ENCODE measurements at places on chromosomes 2 and 18.

GRCh38 chr18:74489676-74490075 lies 6.5 kb upstream of the CNDP2 start:
- no peak for DNase-seq

DNA sequence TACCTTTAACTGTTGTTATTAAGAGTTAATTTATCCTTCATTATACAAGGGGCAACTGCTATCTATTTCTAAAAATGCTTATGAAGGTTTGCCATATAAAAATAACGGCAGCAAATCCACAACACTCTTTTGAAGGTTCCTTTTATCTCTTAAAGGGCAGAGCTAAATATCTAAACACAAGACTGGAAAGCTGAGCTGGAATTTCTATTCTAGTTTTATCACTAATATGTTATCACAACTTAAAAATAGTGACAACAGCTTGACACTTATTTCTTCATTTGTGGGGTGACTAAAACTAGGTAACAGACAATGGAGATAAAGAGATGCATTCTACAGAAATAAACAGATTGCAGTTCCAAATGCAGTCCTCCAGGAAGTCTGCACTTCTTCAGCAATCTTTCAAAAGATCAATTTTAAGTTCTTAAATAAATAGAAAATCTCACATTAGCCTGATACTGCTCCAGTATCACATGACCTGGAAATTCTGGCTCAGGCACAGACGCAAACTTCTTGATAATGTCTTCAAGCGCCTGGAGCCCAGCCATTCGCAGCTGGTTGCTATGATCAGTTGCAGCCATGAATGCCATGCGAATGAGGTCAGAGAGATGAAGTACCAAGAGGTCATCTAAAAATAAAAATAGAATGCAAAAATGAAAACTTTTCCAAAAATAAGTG lies 54.0 kb upstream of the STRN start:
- DNase-seq, result no peak

- DNase-seq, result no peak
These were observed 66.4 kb upstream of the PKDCC start for GRCh38 chr2:41981417-41981816.

- DNase-seq, result no peak
These were observed 437.4 kb upstream of the SALL3 start for GRCh38 chr18:78542204-78542603.

- no peak for DNase-seq
These were observed 66.0 kb downstream of the EIPR1 start for GRCh38 chr2:3311601-3312000.

GRCh38 chr2:10478298-10478625 lies 30.1 kb upstream of the ODC1 start:
- DNase-seq, result no peak

GRCh38 chr2:165472922-165473321 lies 3.4 kb downstream of the CSRNP3 start:
- DNase-seq, result no peak

GRCh38 chr2:160994141-160995002 lies 165.9 kb upstream of the TANK start:
- DNase-seq, result peak; percentile 39

GRCh38 chr2:11676640-11677039 lies 6.6 kb upstream of the NTSR2 start:
- no peak for DNase-seq

DNA sequence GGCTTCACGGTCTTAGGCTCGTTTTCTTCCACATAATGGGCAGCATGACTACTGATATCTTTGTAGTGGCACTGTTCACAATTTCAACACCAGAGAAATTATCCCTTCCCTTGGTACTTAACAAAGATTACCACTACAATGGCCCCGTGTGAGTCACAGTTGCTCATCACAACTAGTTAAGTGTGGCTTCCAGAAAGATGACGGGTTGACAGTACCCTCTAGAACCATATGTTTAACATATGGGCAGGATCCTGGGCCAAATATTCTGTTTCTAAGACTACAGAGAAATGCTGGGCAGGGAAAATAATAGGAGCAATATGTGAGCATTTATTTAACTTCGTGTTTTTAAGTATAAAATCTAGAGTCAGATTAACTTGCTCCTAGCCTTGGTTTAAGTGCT lies 780.1 kb upstream of the LINC00305 start:
- no peak for DNase-seq

GRCh38 chr2:31736695-31737454 lies 156.1 kb upstream of the SRD5A2 start:
- DNase-seq, result no peak

DNA sequence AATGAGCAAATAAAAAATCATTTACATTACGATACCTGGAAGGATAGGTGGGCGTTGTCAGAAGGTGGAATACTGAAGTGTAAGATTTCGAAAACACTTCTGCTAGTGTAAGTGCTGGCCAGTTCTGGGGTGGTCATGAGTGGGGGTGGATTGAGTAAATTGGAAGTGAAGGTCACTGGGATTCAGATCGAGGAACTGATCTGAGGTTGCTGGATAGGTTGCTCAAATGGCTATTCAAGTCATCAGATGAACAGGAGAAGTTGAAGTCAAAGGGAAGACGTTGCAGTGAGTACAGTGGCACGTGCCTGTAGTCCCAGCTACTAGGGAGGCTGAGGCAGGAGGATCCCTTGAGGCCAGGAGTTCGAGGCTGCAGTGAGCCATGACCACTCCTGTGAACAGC lies 95.7 kb downstream of the MALT1 start:
- no peak for DNase-seq

DNA sequence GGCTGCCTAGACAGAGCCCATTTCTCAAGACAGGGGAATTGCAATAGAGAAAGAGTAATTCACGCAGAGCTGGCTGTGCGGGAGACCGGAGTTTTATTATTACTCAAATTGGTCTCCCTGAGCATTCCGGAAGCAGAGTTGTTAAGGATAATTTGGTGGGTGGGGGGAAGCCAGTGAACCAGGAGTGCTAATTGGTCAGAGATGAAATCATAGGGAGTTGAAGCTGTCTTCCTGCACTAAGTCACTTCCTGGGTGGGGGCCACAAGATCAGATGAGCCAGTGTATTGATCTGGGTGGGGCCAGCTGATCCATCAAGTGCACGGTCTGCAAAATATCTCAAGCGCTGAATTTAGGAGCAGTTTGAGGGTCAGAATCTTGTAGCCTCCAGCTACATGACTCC lies 84.8 kb downstream of the RTN4 start:
- DNase-seq, result no peak

DNA sequence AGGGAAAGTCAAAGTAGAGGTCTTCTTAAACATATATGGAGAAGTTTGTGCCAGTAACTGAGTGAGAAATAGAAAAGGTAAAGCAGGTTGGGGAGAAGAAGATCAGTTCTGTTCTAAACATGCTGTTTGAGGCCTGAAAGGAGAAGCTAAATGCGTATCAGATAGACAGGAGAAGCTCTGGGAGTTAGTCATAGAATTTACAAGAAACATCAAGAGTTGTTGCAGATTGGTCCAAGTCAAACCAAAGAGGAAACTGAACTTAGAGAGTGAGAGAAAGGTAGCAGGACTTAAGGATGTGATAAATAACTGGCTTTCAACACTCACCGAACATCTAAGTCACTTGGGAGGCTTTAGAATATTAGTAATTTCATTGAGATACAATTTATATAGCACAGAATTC lies 29.2 kb upstream of the CERS6 start:
- DNase-seq, result no peak

DNA sequence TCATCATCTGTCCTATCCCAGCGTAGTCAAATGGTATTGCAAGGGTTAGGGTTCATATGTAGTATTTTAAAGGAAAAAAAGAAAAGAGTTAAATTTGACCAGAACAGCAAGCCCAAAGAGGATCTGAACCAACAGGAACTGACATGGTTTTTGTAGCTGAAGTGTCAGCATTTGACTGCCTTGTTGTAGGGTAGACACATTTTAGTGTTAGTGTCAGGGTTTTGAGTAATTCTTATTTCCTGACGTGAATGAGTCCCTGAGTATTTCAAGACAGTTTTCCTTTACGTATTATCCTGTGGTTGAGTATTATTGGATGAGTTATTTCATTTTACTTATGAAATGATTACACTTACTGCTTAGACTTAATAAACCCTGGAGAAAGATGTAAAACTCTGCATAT lies 173.3 kb upstream of the ZEB2 start:
- DNase-seq, result no peak

DNA sequence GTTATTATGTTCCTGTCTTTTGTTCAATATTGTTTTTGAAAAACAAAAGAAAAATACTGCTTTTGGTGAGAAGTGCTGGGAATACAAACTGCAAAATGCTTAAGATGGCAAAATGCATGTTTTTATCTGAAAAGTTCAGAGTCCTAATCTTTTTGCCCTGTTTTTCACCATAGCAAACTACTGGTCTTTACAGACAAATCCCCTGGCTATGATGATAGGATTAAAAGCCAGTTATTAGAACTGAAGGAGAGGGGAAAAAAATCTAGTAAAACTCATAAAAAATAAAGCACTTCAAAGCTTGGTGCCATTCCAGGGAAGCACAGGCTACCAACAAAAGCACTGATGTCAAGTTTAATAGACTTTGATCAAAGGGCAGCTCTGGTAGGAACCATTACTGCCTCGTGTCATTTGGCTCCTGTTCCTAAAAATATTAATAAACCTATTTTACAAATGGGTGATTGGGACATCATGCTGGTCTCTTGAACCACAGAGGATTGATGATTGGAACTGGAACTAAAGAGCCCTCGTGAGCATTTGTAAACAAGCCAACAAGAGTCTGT lies 194.7 kb downstream of the RAB3GAP1 start:
- no peak for DNase-seq

DNA sequence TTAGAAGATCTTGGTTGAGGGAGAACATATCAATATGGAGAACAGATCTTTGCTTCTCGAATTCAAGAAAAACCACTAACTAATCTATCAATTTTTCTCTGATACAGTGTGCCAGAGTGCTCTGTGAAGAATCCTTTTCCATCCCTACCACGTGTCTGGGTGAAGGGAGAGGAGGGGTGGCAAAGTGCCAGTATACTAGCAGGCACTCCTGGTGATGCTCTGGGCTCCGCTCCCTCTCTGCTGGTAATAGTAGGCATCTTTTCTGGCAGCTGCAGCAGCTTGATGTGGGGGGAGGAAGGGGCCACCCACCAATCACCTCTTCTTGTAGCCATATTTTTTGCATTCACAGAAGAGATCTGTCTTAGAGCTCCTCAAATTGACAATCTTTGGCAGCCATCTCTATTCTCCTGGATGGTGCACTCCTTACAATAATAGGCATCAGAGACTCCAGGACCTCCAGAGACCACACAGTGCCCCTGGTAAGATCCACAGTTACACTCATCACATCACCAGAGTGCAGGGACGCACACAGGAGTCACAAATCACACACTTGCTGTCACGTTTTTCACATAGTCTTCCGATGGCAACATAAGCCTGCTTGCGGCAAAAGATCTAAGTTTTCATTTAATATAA lies 15.7 kb downstream of the STK39 start:
- no peak for DNase-seq

- DNase-seq, result no peak
These were observed 87.3 kb downstream of the MALT1 start for GRCh38 chr18:58758606-58759005.

- DNase-seq, result no peak
These were observed 111.4 kb downstream of the DCDC2C start for GRCh38 chr2:3814706-3815245.

GRCh38 chr2:37625156-37625555 lies 46.3 kb downstream of the CDC42EP3 start:
- no peak for DNase-seq

GRCh38 chr18:76126327-76126726 lies 368.7 kb downstream of the ZNF516 start:
- no peak for DNase-seq

DNA sequence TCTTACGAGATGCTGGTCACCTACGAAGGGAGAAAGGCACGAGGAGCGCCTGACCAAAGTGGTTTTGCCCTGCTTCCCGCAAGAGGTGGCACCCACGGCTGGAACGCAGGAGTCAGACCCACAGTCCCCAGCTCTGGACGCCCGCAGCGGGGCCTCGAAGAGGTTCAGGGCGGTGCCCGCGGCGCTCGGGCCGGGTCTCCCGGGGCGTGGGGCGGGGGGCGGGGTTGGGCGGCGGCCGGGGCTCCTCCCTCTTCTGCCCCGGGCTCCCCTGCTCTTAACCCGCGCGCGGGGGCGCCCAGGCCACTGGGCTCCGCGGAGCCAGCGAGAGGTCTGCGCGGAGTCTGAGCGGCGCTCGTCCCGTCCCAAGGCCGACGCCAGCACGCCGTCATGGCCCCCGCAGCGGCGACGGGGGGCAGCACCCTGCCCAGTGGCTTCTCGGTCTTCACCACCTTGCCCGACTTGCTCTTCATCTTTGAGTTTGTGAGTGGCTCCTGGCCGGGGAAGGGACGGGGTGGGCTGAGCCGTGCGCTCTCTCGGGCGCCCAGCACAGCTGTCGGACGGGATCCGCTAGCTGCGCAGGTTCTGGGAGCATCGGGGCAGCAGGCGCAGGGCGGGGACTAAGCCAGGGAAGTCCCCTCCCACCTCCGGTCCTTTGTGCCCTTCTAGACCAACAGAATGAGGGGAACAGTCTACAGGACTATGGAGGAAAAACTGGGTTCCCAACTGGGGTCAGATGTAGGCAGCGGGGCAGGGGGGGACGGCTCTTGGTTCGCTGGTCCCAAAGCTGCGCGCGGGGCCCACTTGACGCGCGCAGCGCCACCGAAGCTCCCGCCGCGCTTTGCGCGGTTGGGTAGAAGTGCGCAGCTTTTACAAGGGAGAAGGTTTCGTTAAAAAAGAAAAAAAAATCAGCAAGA lies at the start of gene MAL:
TSS of gene MAL (plus strand) at position 303 of the 914 bp plus-strand sequence. CDS start at position 388, 85 bp downstream.
- peak; percentile 42 for DNase-seq

DNA sequence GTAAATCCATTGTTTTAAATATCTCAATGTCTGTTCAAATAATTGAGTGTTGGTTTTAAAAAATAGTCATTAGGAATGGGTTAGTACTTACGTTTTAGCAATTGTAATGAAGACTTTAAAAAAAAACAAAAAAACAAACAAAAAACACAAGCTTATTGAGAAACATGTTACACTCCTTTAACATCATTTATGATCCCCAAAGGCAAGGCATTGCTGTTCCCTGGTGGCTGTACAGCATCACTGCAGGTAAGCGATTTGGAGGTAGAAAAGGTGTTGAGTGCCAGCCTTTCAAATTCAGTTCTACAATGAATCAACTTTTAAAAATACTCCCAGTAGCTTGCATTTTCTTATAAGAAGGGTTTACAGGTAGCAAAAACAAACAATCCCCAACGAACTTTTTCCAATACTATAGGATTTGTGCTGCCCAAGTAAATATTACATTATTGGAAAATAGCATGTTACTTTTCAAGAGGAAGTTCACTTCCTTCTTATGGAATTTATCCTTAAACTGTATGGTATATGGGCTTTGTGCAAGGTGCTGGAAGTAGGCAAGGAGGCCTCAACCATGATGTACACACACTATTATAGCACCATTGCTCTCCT lies 27.5 kb downstream of the CNRIP1 start:
- DNase-seq, result no peak

GRCh38 chr2:100321866-100322820 lies at the start of gene LONRF2:
Gene LONRF2, minus strand, starts transcription at chr2:100322501. Its CDS starts 408 bp downstream, at chr2:100322093.
- no peak for DNase-seq

- no peak for DNase-seq
These were observed 266.9 kb upstream of the GULP1 start for GRCh38 chr2:188024811-188025210.

DNA sequence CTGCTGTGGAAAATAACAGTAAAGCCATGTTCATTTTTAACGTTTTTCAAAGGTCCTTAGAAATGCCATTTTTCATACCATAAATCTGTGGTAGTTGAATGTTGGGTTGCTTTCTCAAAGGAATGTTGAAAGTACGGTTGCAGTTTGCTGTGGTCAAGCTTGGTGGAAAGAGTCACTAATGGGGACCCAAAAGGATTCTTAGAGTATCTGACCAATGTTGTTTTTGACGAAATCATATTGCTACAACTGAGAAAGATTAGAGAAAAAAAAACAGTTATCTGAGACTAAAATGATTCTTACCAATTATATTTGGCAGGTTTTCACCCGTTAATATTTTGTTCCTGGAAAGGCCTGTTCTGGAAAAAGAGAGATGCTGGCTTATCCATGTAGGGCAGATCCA lies 439.5 kb upstream of the ETAA1 start:
- no peak for DNase-seq

Data from activated CD4-positive, CD25-positive, alpha-beta regulatory T cell (primary cell).